NCI-H446 (cell line): ENCODE measurements at places on chromosomes 5 and 9.

DNA sequence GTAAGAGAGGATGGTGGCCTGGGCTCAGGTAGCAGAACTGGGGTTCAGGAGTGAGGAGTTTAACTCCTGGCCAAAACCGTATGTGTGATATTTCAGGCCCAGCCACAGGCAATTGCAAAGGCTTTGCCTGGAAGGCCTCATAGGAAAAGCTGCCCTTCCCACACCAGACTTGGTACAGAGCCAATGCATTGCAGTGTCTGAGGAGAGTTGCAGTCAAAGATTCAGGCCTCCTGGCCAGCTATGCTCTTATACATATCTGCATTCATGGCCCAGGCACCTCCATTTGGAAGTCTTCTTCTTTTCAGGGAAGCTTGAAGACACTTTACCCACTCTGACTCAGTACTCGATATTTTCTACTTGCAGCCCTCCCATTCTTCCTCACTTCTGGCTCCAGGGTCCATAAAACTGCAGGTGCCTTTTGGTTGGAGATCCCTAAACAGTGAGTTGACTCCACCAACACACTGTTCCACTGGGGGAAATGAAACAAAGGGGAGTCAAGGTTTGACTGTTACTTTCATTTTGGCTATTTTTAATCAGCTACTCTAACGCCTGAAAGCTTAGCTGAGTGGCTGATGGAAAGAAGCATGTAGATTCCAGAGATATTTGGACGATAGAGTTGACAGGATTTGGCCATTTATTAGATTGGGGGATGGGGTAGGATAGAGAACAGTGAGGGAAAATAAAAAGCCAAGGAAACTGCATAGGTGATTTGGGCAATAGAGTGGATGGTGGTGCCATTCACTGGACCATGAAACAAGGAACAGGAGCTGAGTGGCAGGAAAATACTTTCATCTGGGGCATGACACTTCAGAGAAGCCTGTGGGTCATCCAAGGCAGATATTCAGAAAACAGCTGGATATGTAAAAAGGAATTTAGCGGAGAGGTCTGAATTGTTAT, 30.6 kb upstream of the IL33 start:
- peak; percentile 45 for DNase-seq

DNA sequence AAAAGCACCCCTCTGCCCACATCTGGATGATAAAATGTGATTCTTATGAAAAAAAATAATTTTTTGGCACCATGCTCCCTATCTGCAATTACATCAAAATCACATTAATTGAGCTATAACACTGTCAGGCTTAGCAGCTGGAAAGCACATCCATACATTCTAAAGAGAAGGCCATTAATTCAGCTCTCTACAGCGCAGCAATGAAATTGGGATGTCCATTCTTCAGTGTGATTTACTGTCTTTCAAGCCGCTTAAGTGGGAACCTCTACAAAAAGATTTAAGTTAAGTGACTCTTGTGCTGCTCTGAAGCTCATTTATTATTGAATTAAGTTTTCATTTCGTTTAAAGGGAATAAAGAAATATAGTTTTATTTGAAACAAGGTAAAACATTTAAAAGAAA, 171.3 kb downstream of the EBF1 start:
- DNase-seq, result no peak

DNA sequence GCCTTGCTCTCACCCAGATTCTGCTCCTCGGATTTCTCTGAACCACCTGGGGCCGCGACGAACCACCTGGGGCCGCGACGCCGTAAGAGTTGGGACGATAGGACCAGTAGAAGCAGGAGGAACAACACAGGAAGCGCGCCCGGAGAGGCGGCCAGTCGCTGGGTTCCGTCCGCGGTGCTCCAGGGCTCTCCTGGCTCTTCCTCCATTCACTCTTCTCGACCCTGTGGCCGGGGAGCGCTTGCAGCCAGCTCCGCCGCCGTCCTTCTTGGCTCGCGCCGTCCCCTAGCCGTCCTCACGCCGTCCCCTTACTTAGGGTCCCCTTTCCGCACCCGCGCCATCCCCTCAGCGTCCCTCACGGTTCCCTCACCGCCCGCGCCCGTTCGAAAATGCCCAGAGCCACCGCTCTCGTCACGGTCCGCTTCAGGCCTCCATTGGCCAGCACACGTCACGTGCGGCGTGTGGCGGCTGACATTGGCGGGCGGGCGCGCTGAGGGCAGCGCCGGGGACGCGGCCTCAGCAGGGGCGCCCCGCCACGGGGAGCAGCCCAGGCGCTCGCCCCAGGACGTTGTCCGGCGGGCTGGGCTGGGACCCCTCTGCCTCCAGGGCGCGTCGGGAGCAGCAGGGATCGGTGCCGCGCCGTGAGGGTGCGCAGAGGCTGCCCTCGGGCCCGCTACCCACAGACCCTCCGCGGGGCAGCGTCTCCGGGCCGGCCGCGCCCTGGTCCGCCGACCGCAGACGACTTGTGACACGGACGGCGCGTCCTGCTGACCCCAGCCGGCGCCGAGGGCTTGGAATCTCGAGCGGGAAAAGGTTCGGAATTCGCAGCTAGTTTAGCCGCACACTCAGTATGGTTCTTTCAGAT, 53.7 kb upstream of the PTPDC1 start:
- peak; percentile 39 for DNase-seq

DNA sequence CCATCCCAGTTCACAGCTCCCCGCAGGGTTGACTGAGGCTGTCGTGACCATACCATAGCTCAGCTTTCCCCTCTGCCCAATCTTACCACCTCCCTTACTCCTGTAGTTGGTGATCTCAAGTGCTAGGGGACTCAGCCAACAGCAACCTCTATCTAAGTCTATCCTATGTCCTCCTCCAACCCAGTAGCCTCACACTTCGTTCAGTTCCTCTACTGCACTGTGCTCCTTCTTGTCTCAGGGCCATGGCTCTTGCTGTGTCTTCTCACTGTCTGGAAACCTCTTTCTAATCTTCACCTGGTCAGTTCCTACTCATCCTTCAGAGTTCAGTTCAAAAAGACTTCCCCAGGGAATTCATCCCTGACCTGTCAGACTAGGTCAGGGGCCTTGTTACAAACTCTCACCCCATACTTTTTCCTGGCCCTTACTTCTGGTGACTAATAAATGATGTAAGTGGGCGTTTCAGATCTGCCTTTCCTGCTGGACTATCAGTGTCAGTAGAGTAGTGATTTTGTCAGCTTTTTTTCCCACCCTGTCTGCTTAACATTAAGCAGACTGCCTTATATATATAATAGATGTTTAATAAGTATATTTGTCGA, 53.6 kb upstream of the NR3C1 start:
- DNase-seq, result no peak

GRCh38 chr5:74542482-74542881, 98.0 kb downstream of the ENC1 start:
- no peak for DNase-seq

DNA sequence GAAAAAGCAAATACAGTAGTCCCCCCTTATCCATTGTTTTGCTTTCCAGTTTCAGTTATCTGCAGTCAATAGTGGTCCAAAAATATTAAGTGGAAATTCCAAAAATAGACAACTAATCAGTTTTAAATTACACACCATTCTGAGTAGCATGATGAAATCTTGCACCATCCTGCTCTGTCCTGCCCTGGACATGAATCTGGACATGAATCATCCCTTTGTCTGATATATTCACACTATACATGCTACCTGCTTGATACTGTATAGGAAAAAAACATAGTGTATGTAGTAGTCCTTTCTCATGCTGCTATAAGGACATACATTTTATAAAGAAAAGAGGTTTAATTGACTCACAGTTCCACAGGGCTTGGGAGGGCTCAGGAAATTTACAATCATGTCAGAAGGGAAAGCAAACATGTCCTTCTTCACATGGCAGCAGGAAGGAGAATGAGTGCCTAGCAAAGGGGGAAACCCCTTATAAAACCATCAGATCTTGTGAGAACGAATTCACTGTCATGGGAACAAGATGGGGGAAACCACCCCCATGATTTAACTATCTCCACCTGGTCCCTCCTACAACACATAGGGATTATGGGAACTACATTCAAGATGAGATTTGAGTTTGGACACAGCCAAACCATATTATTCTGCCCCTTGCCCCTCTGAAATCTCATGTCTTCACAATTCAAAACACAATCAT, 153.9 kb downstream of the ARRDC3 start:
- DNase-seq, result no peak

DNA sequence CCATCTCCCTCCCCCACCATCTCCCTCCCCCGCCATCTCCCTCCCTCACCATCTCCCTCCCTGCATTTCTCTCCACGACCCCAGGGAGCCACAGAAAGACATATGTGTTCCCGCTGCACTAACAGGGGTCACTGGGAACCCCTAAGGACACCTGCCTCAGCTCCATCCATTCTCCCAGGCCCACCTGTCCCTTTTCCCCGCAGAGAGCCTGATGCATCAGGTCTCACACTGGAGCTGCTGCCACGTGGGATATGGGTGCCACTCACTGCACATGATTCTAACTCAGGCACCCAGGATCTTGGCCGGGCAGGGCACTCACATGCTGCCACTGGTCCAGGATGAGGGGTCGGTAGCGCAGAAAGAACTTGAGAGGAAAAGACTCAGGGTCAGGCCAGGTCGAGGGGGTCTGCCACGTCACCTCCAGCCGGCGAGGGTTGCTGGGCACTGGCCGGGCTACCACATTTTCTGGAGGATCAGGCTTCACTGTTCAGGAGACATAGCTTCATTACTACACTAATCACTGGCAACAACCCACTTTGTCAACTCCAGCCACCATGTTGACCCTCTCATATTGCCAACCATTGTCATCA, 33.2 kb upstream of the ENHO start:
- no peak for DNase-seq

DNA sequence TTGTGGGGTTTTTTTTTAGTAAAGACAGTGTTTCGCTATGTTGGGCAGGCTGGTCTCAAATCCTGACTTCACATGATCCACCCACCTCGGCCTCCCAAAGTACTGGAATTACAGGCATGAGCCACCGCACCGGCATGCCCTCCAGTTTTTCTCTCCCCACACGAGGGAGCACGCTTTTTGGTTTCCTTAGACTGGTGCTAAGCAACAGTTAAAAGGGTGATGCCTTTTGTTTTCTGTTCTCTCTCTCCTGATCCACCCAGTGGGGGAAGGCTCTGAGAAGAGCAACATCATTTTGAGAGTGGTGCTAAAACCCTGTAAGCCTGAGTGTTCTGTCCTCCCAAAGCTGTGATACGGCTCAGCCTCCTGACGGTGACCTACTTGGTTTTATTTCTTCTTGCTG, 146.6 kb downstream of the MAN2A1 start:
- DNase-seq, result no peak

GRCh38 chr5:158869854-158870253, 229.9 kb downstream of the EBF1 start:
- DNase-seq, result peak; percentile 53

DNA sequence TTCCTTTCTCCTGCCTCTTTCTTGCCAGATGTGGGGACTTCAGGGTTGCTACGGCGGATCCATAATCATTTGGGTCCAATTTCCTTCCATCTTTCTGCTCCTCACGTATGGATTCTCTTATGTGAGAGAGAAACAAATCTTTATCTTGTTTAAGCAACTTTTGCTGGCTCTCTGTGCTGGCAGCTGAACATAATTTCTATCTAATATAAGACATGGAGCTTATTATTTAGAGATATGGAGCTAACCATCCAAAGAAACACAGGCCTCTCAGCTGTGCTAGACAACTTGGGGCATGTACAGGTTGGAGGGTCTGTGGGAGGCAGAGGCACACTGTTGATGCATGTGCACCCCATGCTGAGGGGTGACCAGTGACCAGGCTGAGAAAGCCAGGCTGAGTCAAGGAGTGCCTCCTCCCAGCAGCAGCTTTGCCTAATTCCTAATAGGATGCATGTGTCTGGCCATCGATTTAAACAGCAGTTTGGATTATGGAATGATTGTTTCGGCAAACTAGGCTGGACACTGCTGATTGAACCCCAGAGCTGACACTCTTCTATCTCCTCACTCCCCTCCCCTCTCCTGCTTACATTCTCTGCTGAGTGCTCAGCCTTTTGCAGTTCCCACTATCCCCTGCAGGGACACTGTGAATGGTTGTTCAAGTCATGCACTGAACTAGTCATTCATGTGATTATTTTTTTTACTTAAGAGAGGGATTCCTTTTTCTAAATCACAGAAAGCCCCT, 195.8 kb downstream of the ERCC6L2 start:
- no peak for DNase-seq

- no peak for DNase-seq
Observed at GRCh38 chr5:146640285-146640896, 124.4 kb upstream of the GPR151 start.

DNA sequence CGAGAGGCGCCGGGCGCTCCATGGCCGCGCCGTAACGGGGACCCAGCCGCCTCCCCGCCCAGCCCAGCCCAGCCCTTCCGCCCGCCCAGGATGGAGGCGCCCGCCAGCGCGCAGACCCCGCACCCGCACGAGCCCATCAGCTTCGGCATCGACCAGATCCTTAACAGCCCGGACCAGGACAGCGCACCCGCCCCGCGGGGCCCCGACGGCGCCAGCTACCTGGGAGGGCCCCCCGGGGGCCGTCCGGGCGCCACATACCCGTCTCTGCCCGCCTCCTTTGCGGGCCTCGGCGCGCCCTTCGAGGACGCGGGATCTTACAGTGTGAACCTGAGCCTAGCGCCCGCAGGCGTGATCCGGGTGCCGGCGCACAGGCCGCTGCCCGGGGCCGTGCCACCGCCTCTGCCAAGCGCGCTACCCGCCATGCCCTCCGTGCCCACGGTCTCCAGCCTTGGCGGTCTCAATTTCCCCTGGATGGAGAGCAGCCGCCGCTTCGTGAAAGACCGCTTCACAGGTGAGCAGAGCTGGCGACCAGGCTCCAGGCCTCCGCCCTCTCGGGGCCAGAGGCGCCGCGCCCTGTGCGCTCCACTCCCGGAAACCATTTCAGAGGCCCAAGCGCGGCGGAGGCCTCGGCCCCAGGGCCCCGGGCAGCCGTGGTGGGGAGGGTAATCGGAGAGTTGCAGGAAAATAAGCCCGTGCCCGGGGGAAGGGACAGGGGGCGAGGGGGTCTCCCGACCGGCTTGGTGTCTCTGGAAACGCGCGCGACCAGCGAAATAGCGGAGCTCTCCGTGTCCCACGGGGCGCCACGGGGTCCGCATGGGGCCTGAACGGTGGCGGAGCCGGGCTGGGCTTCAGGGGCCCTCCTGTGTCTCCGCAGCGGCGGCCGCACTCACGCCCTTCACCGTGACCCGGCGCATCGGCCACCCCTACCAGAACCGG, 496 bp downstream of the TLX3 start:
- DNase-seq, result peak; percentile 57

GRCh38 chr9:108830272-108830671, 25.5 kb downstream of the ACTL7B start:
- no peak for DNase-seq

GRCh38 chr5:61919920-61920319, 386.1 kb upstream of the KIF2A start:
- no peak for DNase-seq

GRCh38 chr5:1321576-1321975, 23.3 kb downstream of the CLPTM1L start:
- DNase-seq, result no peak

DNA sequence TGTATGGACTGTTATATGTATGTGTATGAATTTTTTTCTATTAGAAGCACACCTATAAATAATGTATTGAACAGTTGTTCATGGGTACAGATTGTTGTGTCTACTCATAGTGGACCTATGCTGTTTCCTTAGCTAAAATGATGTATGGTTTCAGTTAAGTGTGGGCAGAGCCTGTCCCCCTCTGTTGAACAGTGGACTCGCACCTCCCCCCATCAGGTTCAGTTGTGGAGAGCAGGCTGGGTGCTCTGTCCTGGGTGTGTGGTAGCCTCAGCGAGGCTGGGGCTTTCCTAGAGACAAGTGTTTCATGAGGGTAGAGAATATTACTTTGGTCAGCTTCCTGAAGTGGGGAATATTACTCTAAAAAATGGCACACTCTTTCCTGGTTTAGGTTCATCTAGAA, 47.4 kb upstream of the LRRTM2 start:
- DNase-seq, result no peak

- no peak for DNase-seq
Observed at GRCh38 chr9:120927269-120928014, 846 bp upstream of the TRAF1 start.

- DNase-seq, result no peak
Observed at GRCh38 chr9:119298076-119298853, 71.0 kb downstream of the BRINP1 start.
